ENCODE measurements at places on chromosomes 11 and 22. TPM values are rescaled to one million over a fixed set of nuclear protein-coding genes. Genes with fewer than 3 reads are reported as not detected.

MYO7A gene
- 2.4 TPM for polyA plus RNA-seq

GRCh38 chr11:86143087-86144030 lies 74.5 kb upstream of the PICALM start:
- DNase-seq: peak; percentile 30

UEVLD gene
- polyA plus RNA-seq: 7.0 TPM

GRCh38 chr11:118909619-118910308 lies 16.0 kb downstream of the BCL9L start:
- peak; percentile 67 for DNase-seq

DNA sequence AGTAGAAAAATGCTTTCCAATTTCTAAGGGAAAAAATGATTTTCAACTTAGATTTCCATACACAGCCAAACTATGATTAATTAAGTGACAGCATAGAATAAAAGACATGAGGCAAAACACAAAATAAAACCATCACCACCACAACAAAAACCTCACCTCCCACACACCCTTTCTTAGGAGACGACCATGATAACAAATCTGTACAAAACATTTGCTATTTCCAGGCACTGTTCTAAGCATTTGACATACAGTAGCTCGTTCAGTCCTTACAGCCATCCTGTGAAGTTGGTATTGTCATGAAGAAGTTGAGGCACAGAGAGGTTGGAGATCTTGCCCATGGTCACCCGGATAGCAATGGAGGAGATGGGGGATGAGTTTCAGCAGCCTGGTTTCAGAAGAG lies 8.7 kb downstream of the SPI1 start:
- no peak for DNase-seq

DNA sequence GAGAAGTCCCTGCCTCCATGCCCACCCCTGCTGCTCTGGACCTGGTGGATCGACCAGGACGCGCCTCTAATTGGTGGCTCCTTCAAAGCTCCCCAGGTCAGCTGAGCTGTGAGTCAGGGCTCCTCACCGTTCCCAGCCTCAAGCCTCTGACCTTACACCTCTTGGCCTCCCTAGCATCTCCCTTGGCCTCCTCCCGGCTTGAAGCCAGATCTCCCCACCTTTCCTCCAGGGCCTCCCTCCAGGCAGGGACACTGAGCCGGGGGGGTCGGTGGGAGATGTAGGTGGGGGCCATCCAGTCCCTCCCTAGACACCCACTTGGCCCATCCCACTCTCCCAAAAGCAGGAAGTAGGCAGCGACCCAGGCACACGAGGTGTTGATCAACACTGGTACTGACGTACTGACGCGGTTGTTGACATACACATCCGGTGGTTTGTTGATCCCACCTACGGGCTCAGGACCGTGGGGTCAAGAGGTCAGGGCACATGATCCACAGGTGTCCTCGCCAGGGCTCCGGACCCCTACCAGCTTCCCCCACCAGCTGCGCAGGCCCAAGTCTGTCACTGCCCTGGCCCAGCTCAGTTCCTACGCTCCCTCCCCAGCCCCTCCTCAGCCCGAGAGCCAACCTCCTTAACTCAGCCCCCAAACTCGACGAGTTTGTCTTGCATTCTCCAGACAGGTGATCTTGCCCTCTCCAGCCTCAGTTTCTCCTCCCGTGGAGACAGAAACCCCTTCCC lies 802 bp downstream of the ATG2A start:
- DNase-seq: peak; percentile 72

GRCh38 chr11:61549662-61550568 lies 31.0 kb downstream of the SYT7 start:
- peak; percentile 72 for DNase-seq

- DNase-seq: no peak
Observed at GRCh38 chr11:42526426-42526825, 785.4 kb upstream of the API5 start.

- no peak for DNase-seq
Observed at GRCh38 chr22:46600273-46600796, 19.9 kb upstream of the GRAMD4 start.

DNA sequence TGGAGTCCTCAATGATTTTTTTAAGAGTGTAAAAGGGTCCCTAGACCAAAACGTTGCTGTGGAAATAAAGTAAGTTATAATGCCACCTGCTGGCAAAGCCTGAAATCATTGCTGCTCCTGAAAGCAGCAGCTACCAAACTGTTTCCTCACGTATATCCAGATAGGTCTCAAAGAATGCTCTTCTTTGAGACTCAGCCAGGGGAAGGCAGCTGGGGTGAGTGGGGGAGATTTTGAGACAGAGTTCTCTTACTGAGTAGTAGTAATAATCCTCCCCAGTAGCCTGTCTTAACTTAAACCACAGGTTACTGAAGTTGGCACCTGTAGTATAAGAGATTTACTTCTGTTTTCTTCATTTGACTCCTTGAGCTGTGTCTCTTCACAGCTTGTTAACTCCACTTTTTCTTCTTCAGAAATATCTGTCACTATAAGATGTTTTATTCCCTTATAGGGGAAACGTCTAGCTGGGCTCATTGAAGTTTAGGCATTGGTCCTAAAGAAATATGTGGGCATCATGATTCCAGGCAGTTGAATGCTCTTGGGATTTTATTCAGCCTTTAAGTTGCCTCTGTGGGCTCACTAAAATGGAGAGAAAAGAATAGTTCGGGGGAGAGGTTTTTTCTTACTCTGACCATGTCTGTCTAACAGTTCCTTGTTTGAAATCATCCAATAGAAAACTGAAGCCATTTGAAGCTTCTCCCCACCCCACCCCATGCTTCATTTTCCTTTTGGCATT lies 77.9 kb downstream of the BTBD10 start:
- no peak for DNase-seq

DNA sequence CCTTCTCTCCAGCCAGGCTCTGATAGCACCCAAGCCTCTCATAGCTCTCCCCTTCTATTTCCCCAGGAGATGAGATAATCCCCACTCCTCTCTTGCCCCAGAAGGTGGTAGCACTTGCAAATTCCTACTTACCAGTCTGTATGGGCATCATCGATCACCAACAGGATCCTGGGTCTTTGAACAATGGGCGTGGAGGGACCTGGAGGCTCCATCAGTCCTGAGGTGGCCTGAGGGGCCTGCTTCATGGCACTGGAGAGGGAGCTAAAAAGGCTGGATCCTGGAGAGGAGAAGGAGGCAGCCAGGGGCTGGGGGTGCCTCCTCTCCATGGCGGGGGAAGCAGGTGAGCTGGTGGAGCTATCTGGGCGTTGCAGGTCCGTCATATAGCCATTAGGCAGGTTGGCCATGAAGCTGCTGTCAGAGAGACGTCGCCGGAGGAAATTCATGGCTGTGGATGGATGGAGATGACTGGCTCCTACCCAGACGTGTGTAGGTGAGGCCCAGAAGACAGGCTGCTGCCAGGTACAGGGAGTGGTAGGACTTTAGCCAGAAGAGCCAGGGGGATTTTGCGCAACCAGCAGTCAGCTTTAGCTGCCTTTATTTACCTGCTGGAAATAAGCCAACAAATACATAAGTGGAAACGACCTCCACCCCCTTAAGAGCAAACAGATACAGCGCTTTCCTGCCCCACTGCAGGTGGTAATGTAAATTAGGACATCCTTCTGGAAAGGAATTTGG lies 51.8 kb downstream of the SYN3 start:
- DNase-seq: no peak

GRCh38 chr22:46008836-46009596 lies 32.1 kb upstream of the WNT7B start:
- DNase-seq: peak; percentile 37

DNA sequence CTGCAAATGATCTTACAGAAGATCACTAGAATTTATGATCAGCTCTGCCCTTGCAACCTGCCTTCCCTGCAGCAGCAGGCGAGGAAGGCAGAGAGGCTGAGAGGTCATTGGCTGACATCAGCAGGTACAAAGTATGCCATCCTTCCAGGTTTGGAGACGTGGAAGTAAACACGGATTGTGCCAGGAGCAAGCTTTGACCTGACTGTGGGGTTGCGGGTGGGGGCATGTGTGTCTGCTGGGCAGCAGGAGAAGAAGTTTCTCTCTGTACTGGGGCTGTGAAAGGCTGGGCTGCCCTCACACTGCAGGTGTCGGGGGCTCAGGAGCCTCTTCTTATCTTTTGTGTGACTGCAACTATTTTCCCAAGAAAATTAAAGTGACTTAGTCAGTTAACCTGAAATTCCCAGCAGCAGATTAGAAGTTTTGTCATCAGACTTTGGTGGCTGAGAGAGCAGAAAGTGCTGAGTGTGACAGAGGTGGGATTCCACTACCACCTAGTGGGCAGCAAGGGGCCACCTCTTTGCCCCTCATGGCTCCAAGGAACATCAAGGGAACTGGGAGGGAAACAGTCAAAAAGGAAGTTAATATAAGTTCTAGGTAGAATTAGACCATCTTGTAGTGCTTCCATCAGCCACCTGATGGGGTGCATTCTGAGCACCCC lies 565.9 kb downstream of the ETS1 start:
- DNase-seq: no peak

DNA sequence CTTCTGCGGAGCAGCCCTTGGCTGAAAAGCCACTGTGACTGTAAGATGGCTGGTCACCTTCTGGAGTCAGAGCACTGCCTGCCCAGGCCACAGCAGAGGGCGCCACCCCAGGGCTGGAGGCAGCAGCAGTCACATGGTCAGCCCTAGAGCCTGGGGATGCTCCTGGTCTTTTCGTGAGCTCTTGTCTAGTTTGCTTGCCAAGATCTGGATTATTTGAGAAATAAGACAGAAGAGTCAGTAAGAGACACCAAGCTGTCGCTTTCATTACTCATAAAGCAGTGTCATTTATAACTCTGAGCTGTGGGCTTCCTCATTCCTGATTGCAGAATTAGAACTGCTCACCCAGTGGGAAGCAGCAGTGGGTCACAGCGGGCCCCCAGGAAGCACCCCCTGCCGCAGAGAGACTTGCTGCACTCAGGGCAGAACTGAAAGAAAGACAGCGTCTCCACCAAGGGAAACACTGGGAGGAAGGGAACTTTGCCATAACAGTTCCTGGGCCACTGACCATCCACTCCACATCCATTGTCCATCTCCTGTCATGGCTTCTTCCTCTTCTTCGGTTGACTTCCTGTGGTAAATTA lies 56.7 kb downstream of the PPP6R2 start:
- DNase-seq: peak; percentile 67

DNA sequence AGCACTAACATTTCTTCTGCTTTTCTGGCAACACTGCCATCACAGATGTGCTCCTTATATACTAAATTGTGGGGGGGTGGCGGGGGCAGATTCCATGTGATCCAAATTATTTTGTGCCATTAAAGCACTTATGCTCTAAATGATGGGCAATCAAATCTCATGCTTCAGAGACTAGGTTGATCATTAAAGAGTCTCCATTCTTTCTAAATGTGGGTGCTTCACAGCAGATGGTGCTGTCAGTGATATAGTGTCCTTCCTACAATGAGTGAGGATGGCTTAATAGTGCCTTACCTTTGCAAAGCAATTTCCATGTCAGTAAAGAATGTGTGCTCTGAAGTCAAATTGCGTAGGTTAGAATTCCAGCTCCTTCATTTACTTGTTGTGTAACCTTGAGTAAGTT lies 589.8 kb downstream of the ETS1 start:
- DNase-seq: no peak

BTBD18 gene
- polyA plus RNA-seq: 0.02 TPM

- no peak for DNase-seq
Observed at GRCh38 chr11:64866173-64866491, 12.3 kb downstream of the EHD1 start.

GRCh38 chr11:19912958-19913892 lies 200.6 kb downstream of the NAV2 start:
- DNase-seq: no peak

- DNase-seq: no peak
Observed at GRCh38 chr11:75096456-75097172, at the start of gene OR2AT4. Gene OR2AT4 (minus strand): TSS chr11:75096876.

C11orf86 gene
- not detected for polyA plus RNA-seq

GRCh38 chr11:108743851-108744250 lies 79.0 kb downstream of the DDX10 start:
- no peak for DNase-seq

DNA sequence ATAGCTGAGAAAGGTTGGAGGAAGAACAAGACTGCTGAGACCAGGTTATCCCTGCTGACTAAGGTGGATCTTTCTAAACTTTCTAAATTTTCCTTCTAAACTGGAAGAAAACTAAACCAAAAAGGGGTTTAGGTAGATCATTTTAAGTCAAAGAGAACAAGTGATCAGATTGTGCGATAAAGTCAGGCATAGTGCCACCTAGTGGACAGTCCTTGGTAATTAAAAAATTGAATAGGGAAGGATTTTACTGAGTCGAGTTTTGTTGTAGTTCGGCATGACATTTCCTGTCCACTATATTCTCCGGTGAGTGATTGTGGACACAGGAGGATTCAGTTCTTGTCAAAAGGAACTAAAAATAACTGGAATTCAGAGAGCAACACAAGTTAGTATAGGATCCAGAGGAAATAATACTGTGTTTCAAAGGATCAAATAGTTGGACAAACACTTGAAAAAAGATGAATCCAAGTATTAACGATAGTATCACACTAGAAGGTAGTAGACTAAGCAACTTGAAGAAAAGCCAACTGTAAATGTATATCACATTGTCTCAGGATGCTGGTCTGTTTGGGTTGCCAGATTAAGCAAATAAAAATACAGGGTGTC lies 1236.4 kb downstream of the FAM181B start:
- DNase-seq: no peak

DNA sequence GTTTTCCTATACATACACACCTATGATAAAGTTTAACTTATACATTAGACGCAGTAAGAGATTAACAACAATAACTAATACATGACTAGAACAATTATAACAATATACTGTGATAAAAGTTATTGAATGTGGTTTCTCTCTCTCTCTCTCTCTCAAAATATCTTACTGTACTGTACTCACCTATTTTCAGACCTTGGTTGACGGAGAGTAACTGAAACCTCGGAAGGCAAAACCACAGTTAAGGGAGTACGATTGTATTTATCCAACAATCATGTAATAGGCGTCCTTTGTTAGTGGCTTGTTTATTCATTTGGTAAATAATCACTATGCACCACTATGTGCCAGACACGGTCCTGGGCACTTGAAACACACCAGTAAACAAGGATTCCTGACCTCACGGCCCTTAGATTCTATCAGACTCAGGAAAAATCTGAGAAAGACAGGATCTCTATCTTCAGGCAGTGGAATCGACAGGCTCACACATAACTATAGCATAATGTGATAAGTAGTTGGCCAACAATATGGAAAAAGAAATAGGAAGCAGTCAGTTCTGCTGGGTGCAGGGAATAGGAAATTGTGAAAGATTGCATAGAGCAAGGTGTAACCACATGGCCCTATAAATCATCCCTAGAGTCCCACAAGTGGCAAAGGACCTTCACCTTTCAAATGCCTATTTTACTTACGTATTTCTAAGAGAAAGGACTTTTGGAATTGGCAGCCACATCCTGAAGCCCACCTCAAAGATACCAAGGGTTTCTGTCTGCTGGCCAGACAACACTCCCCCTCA lies 12.0 kb downstream of the ETS1 start:
- no peak for DNase-seq

- DNase-seq: no peak
Observed at GRCh38 chr22:37986371-37986770, 2.0 kb upstream of the SOX10 start.

GRCh38 chr22:41576877-41577276 lies 12.8 kb downstream of the PMM1 start:
- peak; percentile 86 for DNase-seq

All from right cardiac atrium (tissue), 5 donors.